Stimulated activated effector memory CD8-positive, alpha-beta T cell treated with anti-CD3 and anti-CD28 coated beads, Interleukin-12 subunit alpha, Interleukin-12 subunit beta, amount 100 ng/mL, for 72 hours (primary cell): ENCODE measurements at places on chromosomes 1 and 21.

- DNase-seq, result no peak
These were observed 145.1 kb upstream of the CTTNBP2NL start for GRCh38 chr1:112250892-112251291.

DNA sequence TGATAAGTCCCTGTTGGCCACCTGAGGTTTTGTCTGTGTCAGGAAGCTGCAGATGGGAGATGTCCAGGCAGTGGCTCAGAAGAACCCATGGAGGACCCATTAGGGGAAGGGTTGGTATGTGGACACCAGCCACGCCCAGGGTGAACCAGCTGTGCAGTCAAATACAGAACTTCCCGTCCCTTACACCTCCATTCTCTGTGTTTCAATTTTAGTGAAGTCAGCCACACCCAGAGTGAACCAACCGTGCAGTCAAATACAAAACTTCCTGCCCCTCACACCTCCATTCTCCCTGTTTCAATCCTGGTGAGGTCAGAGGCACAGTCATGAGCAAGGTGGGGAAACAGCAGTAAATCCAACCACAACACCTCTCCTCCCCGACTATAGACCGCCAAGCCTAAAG lies 27.4 kb downstream of the BACE2 start:
- no peak for DNase-seq

DNA sequence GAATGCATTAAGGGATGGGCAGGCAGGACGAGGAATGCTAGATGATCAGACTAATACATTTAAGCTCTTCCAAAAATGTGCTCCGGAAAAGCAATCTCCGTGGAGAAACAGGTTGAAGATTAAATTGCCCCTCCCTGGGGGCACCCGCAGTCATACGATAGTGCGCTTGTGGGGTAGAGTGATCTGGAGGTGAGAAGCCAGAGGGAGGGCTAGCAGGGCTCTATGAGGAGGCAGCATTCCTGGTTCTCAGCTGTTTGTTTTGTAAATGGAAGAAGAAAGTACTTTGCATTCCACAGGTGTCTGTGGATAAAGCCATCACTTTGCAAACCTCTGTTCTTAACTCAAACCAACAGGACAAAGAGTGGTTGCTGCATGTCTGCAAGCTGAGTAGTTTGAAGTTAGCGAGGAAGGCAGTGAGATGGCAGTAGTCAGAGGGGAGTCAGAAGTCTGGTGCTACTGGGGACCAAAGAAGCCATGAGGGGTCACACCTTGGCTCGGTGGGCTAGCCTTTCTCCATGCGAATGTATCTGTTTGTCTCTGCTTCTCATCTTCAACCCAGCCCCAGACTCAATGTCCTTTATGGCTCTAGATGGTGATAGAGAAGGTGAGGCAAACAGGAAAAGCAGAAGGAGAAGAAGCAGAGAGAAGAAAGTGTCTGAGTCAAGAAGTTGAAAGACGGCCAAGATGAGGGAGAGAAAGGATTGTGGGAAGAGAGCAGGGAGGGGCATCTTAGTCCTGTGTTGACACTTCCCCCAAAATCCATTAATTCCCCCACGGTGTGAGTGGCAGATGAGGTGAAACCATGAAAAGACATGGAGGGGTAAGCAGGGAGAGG lies 65.2 kb upstream of the GJA8 start:
- DNase-seq, result no peak

GRCh38 chr1:112048421-112048820 lies 59.0 kb upstream of the KCND3 start:
- no peak for DNase-seq

DNA sequence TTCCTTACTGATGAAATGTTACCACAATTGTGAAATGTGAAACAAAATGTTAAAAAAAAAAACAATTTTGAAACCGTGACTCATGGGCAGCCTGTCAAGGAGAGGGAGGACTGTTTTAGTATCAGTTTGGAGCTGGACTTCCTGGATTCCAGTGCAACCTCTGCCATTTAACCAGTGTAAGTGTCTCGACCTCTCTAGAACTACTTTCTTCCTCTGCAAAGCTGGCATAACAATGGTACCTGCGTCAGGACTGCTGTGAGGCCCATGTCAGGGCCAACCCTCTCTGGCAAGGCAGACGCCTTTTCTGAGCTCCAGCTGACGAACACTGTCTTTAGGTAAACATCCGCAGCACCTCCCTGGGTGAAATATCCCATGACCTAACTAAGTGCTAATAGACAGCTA lies 20.9 kb downstream of the URB1 start:
- no peak for DNase-seq

DNA sequence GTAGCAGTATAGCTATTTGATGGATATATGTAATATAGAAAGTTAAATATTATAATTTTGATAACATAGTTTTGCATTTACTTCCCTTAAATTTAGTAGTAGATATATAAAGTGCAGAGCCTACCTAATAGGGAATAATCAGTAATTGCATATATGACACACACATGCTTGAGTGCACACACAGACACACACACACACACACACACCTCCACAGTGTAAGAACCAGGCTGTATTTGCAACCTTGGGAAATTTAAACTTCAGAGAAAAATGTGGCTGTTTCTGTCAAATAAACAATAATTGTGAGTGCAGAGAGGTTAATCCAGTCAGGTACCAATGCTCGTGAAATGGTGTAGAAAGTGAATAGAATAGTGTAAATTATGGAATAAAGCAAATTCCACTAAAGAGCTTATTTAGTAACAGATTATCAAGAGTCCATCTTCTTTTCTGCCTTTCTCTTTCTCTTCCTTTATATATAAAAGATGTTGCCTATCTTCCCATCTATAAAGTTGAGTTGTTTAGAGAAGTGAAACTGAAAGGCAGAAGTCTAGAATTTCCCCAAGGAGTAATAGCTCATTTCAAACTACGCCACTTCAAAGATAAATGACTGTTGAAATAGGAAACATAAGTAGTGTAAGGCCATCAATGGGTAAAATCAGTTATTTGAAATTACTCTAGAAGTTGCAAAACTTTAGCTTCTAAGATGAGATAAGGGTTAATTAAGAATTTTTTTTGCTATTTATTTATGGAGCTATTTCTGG lies 273.7 kb downstream of the SRGAP2C start:
- no peak for DNase-seq

DNA sequence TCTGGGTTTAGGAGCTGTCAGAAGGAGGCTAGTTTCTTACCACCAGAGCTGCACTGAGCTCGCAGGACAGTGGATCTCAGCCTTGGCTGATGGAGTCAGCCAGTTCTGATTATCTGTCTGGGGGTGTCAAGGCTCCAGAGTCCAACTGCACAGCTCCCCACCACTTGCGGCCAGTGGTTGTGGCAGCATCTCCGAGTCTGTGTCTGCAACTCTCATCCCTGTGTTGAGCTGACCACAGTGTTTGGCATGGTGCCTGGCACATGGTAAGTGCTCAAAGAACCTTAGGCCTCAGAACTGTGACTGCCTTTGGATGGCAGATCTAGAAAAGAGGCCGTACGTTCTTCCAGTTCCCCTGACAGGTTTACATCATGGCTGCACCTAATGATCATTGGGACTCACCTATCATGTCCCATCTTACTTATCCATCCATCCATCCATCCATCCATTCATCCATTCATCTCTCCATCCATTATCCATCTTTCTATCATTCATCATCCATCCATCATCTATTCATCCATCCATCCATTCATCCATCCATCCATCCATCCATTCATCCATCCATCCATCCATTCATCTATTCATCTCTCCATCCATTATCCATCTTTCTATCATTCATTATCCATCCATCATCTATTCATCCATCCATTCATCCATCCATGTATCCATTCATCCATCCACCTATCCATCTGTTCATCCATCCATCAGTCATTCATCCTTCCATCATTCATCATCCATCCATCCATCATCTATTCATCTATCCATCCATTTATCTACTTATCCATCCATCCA lies 114.5 kb downstream of the CRYAA start:
- no peak for DNase-seq

DNA sequence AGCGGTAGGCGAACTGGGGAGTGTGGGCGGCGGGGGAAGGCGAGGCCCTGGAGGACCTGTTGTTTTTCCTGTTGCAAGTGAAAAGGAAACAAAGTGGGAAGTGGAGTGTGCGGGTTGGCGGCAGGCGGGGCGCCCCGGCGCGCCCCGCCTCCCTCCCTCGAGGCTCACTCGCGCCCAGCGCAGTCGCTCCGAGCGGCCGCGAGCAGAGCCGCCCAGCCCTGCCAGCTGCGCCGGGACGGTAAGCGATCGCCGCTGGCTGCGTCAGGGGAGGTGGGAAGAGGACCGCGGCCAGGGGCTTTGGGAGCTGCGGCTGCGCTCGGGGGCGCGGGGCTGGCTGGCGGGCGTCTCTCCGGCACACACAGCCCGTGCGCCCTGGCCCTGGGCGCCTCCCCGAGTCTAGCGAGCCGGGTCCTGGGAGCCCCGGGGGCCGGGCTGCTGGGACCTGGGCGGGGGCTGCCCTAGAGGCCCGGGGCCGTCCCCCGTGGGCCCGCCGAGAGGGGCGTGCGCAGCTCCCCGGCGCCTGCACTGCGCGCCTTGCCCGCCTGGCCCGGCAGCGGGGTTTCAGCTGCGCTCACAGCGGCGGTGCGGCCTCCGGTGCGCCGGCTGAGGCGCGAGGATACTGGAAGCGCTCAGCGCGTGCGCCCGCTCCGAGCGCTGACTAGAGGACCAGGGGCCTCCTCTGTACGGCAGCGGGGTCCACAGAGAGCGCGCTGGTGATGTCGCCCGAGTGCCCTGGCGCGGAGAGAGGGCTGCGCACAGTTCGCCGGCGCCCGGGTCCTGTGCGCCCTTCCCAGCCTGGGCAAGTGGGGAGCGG lies at the start of gene PIK3CD:
Gene PIK3CD (plus strand): TSS at position 167 of the 814 bp plus-strand sequence. CDS start 58,725 bp downstream, outside the sequence.
- peak; percentile 71 for DNase-seq

DNA sequence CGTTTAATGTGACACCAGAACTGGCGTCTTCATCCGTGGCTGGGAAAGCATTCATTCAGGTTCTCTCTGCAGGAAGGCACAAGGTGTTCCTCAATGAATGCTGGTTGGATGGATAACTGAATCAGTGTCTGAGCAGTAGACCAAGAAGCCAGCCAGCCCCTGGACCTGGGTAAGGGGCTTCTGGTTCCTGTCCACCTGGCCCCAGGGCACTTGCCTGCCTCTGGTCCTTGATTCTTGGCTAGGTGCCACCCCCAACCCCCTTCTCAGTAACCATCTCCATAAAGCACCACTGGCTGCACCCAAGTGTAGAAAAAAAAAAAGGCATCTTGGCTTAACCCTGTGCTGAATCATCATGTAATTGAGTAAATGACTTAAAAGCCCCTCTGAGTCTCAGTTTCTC lies 59.1 kb downstream of the KCND3 start:
- DNase-seq, result no peak

DNA sequence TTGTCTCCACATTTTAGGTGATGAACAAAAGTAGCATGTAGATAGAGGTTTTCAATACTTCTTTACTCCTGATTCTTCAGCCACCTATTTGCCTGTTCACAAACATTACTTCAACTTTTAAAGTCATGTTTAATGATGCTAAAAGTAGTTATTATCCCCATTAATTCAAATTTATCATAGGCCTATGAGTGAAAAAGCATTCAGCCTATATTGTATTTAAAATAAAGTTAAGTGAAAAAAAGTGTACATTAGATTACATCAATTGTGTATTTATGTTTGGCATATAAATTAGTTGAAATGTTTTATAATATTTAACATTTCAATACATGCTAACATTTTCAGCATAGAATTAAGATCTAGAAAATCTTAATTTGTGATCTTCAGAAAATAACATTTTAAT lies 10.5 kb downstream of the CDKN2C start:
- no peak for DNase-seq

DNA sequence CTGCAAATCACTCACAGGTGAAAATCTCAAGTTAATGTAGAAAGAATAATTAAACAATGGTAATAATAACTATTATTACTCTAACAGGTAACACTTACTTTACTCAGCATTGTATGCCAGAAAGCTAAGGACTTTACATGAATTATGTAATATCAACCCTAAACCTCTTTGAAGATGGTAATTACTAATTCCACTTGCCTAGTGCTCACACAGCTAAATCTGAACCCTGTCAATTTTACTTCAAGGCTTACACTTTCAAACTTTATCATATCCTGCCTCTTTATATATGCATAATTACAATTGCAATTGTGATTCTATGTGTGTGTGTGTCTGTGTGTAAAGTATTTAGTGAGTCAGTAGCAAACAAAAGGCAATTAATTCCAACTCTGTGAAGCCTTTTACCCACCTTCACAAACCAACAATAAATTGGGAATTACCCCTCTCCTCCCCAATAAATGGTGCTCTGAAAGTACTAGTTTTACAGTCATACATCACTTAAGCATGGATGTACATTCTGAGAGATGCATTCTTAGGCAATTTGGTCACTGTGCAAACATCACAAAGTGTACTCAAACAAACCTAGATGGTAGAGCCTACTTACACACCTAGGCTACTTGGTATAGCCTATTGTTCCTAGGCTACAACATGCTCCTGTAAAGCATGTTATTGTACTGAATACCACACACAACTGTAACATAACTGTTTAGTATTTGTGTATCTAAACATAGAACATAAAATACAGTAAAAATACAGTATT lies 5.9 kb downstream of the ZNF644 start:
- no peak for DNase-seq

DNA sequence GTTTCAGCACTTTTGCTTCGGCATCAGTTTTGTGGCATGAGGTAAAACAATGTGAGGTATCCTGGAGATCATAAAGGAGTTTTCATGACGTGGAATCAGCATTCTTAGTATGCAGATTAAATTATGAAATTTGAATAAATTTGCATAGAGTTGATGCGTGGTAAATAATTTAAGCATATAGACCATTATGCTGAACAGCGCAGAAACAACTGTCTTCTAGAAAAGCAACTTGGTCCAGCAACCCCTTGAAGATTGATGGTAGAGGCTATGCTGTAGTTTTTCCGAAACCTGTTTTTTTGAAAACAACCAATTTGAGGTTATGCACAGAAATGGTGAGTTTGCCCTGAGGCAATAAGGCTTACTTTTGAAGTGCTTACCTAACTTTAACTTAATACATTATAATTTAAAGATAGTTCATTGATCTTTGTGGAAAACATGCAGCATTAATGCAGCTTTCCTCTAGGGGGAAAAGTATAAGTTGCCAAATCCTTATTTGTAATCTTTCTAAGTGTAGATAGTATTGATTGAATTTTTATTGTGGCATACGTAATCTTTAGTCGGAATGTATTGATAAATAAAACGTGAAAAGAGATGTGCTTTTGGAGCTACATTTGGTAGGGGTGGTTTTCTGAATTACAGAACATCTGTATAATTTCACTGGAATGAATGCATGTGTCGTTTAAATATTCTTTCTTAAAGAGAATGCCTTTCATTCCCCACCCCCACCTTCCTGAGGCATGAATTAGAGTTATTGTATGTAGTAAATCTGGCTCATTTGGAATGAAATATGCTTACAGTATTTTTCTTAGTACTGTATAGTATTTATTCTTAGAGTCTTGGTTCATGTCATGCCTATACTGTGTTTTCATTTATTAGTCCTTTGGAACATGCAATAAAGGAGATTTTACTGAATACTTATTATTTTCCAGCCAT lies 3.8 kb downstream of the PRDM2 start:
- DNase-seq, result no peak

DNA sequence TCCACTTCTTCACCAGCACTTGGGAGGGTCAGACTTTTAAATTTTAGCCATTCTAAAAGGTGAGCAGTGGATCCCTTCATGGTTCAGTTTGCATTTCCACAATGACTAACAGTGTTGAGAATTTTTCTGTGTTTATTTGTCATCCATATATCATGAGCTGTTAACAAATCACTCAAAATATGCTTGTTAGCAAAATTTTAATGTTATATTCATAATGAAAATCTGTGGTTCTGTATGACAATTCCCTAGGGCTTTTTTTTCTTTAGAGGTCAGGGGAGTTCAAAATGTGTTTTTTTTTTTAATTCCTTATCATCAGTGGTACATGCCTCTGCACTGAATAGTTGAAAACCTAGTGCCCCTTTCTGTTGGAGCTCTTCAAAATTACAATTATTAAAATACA lies 682.2 kb upstream of the ADGRL2 start:
- DNase-seq, result no peak

GRCh38 chr1:79945391-79945790 lies 938.9 kb upstream of the ADGRL4 start:
- no peak for DNase-seq
